HAP-1 (cell line): ENCODE measurements at places on chromosomes 5 and 9.

DNA sequence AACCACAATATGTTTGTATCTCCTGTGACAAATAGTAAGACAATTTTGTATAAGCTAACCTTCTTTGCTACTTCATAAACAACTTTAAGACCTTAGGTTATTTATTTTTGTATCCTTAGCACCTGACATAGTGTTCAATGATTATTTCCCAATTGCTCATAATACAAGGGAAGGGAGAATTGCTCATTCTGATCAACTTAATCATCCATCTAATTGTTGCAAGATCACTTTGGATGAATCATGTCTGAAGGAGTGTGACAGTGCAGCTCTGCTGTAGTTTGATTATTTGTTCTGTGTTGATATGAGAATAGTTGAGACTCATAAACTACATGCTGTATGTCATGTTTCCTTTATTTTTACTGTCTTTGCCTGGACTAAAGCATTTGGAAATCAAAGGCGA lies 721.3 kb upstream of the SEMA6A start:
- no peak for DNase-seq

- peak; percentile 58 for DNase-seq
Measured at GRCh38 chr5:150175536-150175935, 9.0 kb downstream of the CDX1 start.

DNA sequence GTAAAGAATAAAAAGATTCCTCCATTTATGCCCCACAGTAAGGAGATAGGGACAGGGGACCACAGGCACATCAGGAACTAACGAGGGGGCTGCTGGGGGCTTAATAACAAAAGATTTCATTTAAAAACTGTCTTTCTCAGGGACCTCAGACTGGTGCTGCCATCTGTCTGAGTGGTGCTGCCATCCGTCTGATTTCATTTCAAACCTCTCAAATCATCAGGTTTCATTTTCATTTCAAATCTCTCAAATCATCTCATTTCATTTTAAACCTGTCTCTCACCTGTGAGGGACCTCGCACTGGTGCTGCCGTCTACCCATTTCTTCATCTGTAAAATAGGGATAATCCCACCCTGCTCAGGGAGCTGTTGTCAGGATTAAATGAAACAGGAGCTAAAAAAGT lies 45.9 kb downstream of the ADRA1B start:
- DNase-seq, result no peak

- no peak for DNase-seq
Measured at GRCh38 chr9:6896562-6896961, 138.8 kb downstream of the KDM4C start.

DNA sequence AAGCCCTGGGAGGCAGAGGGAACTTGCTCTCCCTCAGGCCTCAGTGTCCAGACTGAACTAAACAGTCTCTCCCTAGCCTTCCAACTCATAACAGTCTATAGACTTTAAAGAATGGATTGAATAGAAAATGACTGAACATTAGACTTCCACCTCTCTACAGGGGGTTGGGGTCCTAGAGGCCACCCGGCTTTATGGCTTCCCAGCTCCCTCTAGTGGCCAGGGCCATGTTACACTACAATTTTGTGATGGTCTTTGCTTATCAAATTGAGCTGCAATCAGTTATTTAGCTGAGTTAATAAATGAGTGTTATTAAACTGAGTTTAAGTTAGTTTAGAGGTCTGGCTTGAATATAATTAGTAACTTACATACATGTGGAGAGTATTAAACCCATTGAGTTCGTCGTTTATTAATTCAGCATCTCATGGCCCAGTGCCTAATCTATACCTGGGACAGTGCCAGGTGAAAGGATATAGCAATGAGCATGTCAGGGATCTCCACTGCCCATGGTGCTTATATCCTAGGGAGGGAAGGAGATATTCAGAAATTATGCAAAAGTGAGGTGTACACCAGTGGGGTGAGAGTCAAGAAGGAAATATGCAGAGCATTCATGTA lies 105.2 kb downstream of the SH3TC2 start:
- peak; percentile 67 for DNase-seq

- peak; percentile 18 for DNase-seq
Measured at GRCh38 chr5:112738191-112738560, 491 bp downstream of the APC start.

DNA sequence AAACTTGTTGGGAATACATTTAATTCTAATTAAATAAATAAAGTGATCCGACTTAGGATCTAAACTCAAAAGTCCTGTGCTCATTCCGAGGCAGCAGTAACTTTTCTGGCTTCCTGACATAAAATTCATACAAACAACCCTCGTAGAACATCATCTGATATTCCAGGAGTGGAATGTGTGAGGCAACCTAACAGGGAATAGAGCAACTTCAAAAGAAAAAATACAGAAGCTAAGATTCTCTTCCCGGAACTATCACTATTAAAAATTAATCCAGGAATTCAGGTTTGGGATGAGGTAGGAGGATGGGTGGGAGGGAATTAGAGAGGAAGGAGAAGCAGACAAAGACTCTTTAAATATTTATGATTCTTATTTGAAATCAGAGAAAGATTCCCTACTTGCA lies 32.9 kb upstream of the TRIO start:
- DNase-seq, result no peak

DNA sequence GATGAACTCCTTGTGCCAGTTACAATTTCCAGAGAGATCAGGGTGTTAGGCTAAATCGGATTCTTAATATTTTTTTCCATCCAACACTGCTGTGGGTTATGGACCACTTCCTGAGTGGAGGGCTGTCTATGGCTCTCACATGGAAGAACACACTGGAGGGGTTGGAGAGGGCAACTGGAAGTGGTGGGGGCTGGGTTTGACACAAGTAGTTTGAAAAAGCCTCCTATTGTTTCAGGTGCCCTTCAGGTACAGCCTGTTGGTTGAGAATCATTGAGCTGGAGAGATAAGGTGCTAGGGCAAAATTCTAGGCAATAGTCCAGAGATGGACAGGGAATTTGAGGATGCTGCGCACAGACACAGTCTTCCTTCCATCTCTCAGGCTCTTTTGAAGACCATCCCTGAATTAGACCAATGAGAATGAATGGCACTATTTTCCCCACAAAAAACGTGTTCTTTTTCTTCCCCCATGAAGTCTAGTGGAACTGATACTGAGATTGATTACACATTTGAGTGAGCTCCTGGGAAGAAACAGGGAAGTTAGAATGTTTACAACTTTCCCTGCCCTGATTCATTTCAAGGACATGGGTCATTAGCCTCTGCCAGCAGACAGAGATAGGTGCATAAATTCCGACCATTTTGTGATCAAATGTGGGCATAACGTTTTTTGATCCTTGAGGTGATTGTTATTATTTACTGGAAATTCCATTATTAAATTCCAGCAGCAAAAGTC lies 87.7 kb downstream of the ACER2 start:
- DNase-seq, result no peak

DNA sequence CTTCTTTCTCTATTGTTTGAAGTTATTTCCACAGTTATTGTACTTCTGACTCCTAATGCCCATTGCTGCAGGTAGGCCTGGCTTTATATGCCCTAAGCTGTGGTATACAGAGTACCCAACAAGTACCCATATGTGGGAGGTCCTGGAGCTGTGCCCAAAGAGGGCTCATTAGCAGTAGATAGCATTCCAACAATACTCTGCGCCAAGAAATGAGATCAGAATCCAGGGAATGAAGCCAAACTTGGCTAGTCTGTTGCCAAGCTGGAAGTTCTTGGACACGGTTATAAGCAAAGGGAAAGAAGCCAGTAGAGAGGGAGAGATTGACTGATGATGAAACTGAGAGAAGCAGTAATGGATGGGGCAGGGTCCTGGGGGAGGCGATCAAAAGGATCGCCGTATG lies 29.7 kb upstream of the FAM169A start:
- no peak for DNase-seq

DNA sequence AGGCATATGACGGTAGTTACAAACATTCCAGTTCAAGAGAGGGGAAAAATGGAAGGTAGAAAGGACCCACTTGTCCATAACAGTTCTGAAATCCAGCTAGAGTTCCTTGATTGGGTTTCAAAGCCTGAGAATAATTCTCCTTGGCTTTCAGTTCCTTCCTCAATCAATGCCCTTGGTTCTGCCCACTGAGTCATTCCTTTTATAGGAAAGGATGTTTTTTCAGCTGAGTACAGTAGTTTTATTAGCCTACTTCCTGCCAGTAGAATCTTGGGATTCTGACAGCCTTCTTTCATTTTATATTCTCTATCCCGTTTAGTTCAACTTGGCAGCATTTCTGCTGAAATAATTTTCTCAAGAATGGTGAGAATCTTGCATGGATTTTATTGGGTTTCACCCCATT lies 386.9 kb upstream of the SMC2 start:
- DNase-seq, result no peak

DNA sequence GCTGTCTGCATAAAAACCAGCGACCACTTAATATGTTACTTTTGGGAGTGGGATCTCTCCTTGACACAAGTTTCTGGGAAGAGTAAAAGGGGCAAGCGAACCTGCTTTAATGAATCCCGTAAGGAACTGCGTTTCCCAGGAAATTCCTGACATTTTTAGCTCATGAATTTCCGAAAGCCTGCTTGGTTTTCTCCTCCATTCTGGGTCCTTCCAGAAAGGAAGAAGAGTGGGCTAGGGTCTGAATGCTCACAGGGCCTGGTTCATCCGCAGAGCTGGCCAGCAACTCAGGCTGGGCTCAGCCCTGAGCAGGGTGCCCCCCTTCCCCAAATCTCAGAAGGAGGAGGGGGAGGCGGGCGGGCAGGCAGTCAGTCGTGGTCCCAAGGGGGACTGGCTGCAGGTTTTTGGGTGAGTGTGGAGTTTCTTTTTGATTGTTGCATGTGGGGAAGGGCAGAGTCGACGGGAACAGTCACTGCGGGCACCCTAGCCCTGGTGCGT lies 1.2 kb upstream of the PURA start:
- DNase-seq, result no peak

DNA sequence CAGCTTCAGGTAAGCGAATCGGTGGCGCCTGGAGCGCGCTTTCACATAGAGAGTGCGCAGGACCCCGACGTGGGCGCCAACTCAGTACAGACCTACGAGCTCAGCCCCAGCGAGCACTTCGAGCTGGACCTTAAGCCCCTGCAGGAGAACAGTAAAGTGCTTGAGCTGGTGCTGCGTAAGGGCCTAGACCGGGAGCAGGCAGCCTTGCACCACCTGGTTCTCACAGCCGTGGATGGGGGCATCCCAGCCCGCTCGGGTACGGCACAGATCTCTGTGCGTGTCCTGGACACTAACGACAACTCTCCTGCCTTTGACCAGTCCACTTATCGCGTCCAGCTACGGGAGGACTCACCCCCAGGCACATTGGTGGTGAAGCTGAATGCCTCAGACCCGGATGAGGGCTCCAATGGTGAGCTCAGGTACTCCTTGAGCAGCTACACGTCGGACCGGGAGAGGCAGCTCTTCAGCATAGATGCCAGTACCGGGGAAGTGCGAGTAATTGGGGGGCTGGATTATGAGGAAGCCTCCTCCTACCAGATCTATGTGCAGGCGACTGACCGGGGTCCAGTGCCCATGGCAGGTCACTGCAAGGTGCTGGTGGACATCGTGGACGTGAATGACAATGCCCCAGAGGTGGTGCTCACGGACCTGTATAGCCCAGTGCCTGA lies 1.1 kb downstream of the PCDHAC2 start:
- DNase-seq, result no peak

DNA sequence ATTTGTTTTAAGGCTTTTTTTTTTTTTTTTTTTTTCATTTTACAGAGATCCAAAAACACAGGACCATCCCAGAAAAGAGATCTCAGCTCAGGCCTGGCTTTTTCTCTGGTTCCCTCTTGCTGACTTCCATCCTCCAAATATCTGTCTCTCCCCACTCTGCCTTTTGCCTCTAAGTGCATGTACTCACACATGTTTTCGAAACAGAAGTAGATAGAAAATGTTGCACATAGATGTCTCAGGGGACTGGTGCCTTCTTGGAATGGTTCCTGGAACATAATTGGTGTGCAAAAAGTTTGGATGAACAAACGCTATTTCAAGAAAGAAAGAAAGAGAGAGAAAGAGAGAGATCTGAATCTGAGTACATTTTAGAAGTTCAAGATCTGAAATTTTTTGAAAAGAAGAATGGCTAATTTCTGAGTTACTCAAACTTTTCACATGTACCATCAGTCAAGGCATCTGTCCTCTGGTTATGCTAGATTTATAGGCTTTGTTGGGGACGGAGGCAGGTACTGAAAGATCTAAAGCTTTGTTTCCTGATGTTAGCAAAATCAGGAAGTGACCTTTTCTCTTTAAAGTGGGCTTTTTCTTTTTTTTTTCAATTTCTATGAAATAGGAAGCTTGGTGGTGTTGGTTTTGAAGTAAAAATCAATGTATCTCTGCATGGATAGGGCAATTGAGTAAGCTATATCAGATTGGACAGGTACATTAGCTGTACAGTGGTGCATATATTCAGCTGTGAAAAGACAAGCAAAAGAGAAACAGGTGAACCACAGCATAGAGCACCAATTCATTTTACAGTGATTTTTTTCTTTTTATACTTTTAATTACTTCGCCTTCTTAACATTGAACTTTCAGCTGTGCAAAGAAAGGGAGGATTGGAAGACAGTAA lies 8.5 kb upstream of the TNFSF8 start:
- no peak for DNase-seq

DNA sequence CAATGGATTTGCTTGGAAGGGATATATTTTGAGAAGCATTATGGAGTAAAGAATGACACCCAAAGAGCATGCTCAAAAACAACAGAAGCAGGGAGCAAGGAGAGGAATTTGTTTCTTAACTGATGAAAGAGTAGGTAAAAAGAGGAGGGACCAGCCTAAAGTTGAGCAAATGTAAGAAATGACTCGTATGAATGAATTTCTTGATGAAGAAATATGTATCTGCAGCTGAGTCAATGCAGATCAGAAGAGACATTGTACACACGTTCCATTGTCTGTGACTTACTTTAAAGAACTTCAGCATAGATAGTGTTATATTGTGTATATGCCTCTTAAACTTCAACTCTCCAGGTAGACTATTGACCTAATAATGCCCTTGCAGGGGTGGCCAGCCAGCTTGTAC lies 112.7 kb upstream of the NREP start:
- no peak for DNase-seq

GRCh38 chr5:6443326-6443725 lies 5.3 kb upstream of the UBE2QL1 start:
- no peak for DNase-seq

GRCh38 chr9:108551030-108551841 lies 304.6 kb downstream of the ACTL7B start:
- peak; percentile 16 for DNase-seq

- DNase-seq, result no peak
Measured at GRCh38 chr5:125484272-125484741, 737.9 kb upstream of the ZNF608 start.

DNA sequence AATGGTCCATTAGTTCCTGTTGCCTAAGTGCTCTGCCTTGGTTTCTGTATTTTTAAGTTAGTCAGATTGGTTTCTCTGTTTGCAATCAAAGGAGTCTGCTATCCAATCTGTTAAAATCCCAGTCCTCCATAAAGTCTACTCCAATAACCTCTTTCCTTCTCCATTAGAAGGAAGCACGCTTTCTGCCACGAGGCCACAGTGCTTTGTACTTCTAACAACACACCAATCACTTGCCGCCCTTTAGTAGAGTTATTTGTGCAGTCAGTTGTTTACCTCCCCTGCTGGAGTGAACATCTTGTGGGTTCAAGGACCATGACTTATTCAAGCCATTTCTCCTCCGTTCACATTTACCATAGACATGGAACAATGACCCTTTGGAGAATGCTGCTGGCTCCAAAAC lies 69.0 kb downstream of the GLRA1 start:
- no peak for DNase-seq
